ENCODE measurements at places on chromosomes 11 and 22. TPM values are rescaled to one million over a fixed set of nuclear protein-coding genes. Genes with fewer than 3 reads are reported as not detected.

Gene XKR3
- total RNA-seq: not detected

Gene DLG2
- total RNA-seq: 158 TPM

Gene FDXACB1
- total RNA-seq: 7.2 TPM

Gene SHANK3
- 13.6 TPM for total RNA-seq
